Activated naive CD8-positive, alpha-beta T cell treated with anti-CD3 and anti-CD28 coated beads for 36 hours (primary cell): ENCODE measurements at places on chromosomes 16 and 17.

GRCh38 chr17:61458421-61459141 is 6.4 kb downstream of the TBX4 start:
- DNase-seq, result no peak

DNA sequence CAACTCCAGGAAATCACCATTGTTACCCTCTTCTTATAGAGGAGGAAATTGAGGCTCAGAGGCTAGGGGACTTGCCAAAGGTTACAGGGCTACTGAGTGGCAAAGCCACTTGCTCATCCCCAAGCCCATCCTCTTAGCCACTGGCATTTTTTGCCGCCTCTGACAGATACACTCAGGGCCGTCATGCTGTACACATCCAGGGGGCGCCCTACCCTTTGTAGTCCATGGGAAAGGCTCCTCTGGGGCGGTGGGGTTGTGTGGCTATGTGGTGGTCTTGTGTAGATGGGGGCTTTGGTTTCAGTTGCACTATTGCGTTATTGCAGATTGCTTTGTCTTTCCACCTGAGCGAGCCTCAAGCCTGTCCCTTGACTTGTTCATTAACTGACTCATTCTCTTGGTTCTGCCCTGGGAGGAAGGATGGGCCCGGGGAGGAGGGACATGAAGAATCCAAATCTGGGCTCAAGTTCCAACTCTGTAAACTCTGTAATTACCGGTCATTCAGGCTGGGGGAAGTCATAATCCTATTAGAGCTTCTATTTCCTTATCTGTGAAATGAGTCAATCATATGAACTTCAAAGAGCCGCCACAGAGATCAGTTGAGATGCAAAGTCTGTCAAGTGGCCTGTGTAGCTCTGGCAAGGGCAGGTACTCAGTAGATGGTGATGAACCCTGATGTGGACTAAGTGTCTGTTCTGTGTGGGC is 2.8 kb downstream of the NOS2 start:
- no peak for DNase-seq

- DNase-seq, result no peak
Observed at GRCh38 chr17:60315650-60316049, 76.3 kb downstream of the USP32 start.

GRCh38 chr17:8109661-8110455 is 8.5 kb downstream of the ALOXE3 start:
- peak; percentile 83 for DNase-seq

DNA sequence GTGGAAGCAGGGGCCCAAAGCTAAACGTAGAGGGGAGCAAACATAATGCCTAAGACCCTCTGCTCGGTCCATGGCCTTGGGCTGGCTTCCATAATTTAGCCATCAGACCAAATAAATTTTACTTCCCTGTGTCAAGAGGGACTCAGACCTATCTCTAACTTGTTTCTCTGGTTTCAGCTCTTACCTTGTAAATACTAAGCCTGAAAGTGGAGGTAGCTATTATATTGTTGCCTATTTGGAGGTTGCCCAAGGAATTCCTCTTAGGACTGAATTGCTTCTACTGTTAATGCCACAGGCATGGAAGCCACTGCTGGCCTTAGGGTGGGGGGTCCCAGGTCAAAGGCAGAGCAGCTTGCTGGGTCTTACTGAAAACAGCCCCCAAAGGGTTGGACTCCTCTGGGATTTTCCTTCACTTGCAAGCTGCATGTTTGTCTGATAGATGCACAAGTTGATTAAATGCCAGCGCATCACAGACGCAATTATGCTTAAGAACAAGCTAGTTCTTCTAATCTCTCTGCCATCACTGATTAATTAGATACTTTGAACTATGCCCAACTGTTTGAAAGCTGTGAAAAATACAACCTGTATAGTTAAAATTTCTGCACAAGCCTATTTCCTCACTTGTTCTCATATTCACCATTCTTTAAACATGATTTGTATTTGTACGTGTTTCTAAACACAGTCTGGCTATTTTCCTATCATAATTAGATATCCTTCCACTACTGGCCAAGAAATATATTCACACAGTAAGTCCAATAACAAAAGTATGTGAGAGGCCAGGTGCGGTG is 67.9 kb upstream of the HAS3 start:
- no peak for DNase-seq

GRCh38 chr17:10151667-10152496 is 46.5 kb downstream of the GAS7 start:
- no peak for DNase-seq
